ENCODE measurements at places on chromosomes 3 and 15.

DNA sequence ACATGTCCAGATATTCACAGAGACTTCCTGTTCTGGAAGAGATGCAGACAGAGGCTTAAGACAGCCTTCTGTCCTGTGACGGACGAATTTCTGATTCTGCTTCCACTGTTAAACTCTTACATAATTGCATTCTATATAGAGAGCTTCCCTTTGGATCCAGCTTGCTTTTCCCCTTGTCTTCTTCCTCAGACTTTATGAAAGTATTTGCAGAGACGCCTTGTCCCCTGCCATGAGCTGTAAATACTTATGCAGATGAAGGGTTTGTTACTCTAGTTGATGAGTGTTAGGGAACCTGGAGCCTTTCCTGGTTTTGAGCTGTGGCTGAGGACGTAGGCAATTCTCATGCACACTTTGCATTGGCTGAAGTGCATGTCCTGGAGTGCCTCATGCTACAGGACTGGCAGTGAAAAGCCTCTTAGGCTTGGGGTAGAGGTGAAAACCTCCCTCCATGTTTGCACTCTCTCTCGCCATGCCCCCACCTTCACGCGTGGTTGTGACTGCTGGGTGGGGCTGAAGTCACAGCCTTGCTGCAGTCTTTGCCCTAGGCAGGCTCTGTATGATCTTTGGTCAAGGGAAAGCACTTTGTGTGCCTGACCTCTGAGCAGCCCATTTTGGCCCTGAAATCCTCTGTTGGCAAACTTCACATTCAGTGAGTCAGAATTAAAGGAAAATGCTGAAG lies 286.6 kb downstream of the PTPRG start:
- no peak for DNase-seq

DNA sequence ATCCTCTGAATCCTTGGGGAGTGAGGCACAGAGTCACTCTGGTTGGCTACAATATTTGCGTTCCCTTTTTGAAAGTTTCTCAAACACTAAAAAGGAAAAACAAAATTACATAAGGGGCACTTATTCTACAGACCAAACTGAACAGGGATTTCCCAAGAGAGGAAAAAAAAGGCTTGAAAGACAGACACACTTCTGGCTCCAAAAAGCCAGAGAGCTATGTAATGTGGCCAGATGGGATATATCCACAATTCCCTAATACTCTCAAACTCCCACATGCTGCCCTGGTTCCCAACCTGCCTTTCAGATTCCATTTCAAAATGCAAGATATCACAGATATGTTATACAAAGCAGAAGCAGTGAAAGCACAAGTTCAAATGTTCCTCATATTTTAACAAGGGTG lies 1.6 kb downstream of the FRMD4B start:
- no peak for DNase-seq

DNA sequence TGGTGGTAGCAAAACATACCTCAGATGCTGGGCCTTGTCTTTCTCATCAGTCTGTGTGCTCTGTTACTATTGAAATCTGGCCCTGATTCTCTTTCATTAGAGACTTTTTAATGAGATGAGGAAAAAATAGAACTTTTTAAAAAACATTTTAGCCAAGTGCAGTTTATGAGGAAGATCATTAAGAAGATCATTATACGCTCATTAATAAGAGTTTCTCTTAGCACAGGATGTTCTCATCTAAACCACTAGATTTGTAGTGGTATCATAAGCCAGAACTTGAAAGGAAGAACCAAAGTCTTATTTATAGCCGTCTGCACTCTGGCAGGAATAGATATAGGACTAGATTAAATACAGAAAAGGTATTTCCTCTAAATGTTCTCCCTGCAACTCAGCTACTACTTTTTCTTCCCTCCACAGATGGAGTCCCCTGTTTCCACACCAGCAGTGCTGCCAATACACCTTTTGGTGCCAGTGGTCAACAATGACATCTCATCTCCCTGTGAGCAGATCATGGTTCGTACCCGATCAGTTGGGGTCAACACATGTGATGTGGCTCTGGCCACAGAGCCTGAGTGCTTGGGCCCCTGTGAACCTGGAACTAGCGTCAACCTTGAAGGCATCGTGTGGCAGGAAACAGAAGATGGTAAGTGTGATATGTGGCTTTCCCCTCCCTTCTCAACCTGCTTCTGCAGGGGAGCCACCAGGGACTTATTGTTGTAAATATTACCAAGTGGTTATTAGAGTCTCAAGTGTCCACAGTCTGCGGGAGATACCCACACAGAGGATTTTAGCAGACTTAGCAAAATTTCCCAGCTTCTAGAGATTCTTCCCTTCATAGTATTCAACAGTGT lies 152.8 kb downstream of the RBPMS2 start:
- DNase-seq, result no peak

GRCh38 chr3:70952033-70952747 lies 631.3 kb downstream of the FOXP1 start:
- DNase-seq, result no peak

- DNase-seq, result no peak
These were observed 73.8 kb upstream of the LRRFIP2 start for GRCh38 chr3:37248164-37248563.

GRCh38 chr3:72111265-72112205 lies 326.6 kb upstream of the PROK2 start:
- no peak for DNase-seq

- DNase-seq, result no peak
These were observed 130.6 kb downstream of the NSMCE3 start for GRCh38 chr15:29139072-29139471.

- peak; percentile 89 for DNase-seq
These were observed 38.0 kb upstream of the COPB2 start for GRCh38 chr3:139427283-139428060.

DNA sequence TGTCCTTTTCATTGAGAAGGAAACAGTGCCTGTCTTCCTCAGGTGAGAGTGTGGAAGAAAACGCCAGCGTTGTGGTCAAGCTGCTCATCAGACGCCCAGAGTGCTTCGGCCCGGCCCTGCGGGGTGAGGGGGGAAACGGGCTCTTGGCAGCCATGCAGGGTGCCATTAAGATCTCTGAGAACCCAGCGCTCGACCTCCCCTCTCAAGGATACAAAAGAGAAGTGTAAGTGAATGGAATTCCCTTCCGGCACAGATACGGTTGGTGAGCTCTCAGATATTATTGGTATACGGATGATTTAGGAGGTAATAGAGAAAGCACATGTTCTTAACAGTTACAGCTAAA lies 245.7 kb upstream of the CHRM5 start:
- no peak for DNase-seq

GRCh38 chr3:73292220-73292619 lies 230.8 kb downstream of the EBLN2 start:
- DNase-seq, result no peak

GRCh38 chr3:151445273-151446001 lies 15.4 kb downstream of the IGSF10 start:
- no peak for DNase-seq

DNA sequence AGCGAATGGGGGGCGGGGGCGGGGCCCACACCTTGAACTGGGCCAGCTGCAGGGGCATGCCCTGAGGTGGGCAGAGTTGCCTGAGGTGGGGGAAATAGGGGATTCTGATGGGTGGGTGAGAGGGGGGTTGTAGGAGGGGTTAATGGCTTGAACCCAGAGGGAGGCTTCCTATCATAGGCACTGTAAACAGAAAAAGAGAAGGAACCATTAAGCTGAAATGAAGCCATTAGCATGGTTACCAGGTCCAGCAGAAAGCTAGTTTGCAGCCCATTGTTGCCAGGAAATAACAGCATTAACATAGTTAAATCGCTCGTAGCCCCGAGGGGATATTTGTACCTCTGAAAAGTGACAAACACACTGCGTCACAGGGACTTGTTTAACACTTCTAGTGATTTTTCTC lies 29.0 kb downstream of the ETV5 start:
- DNase-seq, result no peak

DNA sequence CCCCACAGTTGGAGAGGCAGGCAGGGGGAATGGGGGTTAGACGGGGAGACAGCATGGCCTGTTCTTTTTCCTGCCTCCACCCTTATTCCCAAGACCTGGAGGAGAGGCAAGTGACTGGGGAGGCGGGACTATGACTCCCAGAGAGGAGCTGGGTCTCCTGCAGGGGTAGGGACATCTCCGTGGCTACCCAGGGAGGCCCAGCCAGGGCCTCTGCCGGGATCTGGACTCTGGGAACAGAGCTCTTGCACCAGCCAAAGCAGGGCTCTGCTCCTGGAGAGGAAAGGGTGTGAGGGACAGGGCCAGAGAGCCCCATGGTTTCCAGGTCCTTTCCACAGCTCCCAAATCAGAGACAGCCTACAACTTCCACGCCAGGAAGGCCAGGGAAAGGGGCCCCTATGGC lies 22.8 kb downstream of the CFAP100 start:
- DNase-seq, result no peak

DNA sequence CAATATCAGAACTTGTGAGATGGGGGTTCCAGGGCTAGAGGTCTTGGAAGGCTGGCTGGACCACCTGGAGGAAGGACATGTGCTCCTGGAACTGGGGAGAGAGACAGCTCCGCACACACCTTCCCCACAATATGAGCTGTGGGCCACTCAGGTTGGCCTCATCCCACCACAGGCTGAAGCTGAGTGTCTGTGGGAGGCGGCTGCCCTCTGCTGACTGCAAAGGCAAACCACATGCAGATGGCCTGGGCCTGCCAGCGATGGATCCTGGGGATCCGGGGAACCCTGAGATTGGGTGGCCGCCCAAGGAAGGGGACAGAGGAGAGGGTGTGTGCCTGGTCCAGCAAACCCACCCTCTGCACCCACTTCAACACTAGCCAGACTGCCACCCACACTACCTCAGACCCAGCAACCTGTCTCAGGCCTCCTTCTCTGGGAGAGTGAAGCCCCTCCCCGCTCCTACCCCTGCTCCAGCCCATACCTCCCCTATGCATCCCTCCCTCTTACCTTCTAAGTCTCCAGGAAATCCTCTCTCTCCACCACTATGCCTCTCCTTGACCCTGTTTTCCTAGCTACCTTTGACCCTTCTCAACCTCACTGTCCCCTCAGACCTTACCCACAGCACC lies 44.8 kb downstream of the CYP11A1 start:
- DNase-seq, result no peak

- no peak for DNase-seq
These were observed 68.5 kb upstream of the PTX3 start for GRCh38 chr3:157368171-157368570.

DNA sequence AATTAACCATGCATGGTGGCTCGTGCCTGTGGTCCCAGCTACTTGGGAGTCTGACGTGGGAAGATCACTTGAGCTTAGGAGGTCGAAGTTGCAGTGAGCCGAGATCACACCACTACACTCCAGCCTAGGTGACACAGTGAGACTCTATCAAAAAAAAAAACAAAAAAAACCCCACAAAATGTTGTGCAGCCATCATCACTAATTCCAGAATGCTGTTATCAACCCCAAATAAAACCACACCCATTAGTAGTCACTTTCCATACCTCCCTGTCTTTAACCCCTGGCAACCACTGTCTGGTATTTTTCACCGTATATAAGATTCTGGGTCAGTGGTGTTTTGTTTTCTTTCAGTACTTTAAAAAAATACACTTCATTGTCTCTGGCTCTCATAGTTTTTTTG lies 16.6 kb downstream of the HMCES start:
- no peak for DNase-seq

- DNase-seq, result no peak
These were observed 191.9 kb downstream of the ADAMTS9 start for GRCh38 chr3:64495781-64496334.

DNA sequence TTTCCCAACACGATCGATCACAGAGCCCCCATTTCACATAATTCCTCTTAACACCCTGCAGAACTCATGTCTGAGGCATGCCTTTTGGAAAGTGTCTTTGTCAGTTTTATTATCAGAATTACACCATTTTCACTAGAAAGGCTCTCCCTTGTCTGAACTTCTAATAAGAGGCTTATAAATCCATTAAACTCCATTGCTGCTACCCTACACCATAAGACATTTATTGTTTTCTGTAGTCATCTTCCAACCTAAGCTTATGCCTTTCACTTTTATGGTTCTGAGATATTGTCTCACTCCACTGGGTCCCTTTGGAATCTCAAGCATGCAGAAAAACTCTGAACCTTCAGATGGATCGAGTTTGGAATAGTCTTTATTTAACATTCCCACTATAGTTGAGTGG lies 50.2 kb upstream of the TPM1 start:
- no peak for DNase-seq

Measured in NCI-H1417 treated with DMSO at 0.1 percent for 48 hours (cell line).